CD4-positive, alpha-beta T cell treated with Interleukin-15 for 4 hours (primary cell): ENCODE measurements at places on chromosomes 3 and 15.

GRCh38 chr3:43288366-43288765, 2.0 kb downstream of the SNRK start:
- DNase-seq: peak; percentile 38

GRCh38 chr15:95290176-95290974, 1040.1 kb upstream of the NR2F2 start:
- DNase-seq: no peak

DNA sequence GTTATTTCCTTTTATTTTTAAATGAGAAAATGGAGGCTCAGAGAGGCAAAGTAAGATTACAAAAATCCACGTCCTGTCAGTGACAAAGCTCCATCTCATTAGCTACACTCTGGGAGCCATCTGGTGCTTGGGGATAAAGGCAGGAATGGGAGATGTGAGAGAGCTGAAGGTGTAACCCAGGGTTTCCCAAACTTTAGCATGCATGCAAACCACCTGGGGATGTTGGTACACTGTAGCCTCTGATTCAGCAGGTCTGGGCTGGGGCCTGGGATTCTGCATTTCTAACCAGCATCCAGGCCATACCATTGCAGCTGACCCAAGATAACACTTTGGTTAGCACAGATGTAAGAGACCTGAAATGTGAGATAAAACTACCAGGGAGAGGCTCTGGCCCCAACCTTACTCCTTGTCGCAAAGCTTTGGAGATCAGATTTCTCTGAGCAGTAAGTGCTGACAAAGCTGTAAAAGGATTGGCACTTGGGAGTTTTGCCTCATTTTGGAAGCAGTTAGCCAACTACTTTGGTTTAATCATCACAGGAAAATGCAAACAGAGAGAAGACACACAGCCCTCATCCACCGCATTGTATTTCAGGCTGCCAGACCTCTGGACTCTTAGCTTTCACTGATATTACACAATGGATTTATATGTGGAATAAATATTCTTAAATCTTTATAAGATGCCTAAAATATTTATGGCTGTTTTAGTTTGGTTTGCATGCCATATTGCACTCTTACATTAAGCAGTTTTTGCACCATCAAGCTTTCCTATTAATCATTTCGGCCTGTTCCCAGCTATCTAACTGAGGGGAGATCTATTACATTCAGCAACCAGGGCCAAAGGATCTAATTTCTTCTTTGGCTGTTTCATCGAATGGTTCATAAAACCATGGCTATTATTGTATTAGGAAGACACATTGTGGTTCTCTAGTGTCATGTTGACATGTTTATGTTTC, 263.0 kb downstream of the EBLN2 start:
- no peak for DNase-seq

GRCh38 chr15:80159811-80160569, 7.2 kb downstream of the FAH start:
- no peak for DNase-seq

DNA sequence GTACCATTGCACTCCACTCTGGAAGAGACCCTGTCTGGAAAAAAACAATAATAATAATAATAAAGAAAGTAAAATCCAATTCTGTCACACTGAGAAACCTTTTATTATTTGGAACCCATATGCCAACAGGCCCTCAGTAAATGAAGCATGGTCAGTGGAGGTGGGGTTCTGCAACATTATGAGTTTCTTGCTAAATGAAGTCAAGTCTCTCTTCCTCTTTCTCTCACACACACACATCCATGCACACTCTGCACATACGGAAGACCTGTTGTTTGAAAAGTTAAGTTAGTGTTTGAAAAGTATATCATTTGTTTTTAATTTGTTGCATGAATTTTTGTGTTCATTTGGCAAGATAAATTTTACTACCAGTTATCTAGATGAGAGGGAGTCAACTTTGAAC, 27.8 kb downstream of the GAP43 start:
- no peak for DNase-seq

GRCh38 chr3:184812662-184813042, 686 bp downstream of the VPS8 start:
- DNase-seq: no peak

DNA sequence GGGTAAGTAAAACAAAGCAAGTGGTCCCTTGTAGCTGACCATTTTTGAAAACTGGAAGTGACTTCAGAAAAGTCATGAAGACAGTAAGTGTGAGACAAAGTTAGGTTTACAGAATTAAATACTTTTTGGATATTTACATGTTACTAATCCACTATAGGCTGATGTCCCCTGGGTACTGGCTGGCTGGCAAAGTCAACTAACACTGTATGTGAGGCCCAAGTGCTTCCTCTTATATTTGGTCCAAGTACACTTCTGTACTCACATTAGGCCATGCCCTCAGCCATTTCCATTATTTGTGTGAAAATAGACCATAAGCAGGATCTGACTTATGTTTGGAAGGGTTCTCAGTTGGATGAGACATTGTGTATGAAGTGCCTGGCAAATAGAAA, 5.5 kb upstream of the LEKR1 start:
- no peak for DNase-seq

GRCh38 chr15:90914305-90915080, 11.4 kb downstream of the MAN2A2 start:
- DNase-seq: no peak

- no peak for DNase-seq
Observed at GRCh38 chr15:63049783-63050371, 7.3 kb downstream of the TPM1 start.
